ENCODE measurements at places on chromosomes 16 and 17.

GRCh38 chr16:143456-143855 is 5.0 kb upstream of the NPRL3 start:
- no peak for DNase-seq

GRCh38 chr16:88610080-88610479 is 28.3 kb upstream of the IL17C start:
- DNase-seq, result no peak

- DNase-seq, result no peak
Measured at GRCh38 chr16:31260136-31260931, 559 bp downstream of the ITGAM start.

- DNase-seq, result peak; percentile 27
Measured at GRCh38 chr17:45018848-45019711, 32.4 kb downstream of the DCAKD start.

DNA sequence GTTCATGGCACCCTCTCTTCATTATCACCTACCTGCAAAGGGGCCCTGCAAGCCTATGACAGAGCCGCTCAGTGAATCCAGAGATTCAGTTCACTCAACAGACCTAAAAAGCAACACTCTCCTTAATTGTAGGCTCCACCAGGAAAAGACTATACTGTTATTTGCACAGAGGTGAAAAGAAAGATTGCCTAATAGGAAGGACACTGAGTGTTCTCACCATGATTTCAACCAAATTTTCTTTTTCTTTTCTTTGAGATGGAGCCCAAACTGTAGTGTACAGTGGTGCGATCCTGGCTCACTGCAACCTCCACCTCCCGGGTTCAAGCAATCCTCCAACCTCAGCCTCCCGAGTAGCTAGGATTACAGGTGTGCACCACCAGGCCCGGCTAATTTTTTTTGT is 104.5 kb downstream of the PARN start:
- no peak for DNase-seq

GRCh38 chr17:7224661-7225111 is 4.9 kb downstream of the ACADVL start:
- DNase-seq, result no peak

- DNase-seq, result peak; percentile 20
Measured at GRCh38 chr16:2473999-2474876, 689 bp upstream of the TBC1D24 start.

DNA sequence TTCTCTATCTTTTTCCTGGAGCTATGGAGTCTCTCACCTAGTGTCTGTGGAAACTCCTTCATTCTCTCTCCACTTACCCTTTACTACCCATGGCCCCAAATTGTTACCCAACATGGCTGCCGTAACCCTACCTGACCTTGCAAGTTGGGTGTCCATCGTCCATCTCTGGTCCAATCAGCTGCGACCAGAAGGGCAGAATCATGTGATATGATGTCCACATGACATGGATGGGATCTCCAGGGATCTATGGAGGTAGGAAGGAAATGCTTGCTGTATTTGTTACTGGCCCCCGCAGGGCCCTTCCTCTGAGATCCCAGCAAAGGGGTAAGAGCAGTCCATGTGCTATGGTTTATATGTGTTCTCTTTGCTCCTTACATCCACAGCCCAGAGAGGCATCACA is 8.0 kb upstream of the DRC7 start:
- DNase-seq, result no peak

DNA sequence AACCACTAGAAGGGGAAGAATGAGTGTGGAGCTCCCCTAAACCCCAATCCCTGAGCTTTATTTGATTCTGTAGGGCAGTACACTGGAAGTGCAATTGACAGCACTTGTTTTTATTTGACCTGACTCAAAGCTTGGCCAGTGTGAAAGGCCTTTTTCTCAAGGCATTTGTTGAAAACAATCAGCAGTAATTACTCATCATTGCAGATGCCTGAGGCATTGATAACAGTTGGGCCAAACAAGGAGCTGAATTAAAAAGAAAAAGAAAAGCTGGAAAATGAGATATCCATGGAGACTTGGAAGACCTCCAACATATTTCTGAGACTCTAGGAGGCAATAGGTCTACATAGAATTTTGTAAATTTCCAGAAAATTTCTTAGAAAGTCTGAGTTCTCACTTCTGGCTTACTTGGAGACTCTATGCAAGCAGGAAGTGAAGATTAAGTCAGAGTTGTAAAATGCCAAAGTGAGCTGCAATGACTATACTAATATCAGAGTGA is 200.8 kb upstream of the KCNJ16 start:
- no peak for DNase-seq

DNA sequence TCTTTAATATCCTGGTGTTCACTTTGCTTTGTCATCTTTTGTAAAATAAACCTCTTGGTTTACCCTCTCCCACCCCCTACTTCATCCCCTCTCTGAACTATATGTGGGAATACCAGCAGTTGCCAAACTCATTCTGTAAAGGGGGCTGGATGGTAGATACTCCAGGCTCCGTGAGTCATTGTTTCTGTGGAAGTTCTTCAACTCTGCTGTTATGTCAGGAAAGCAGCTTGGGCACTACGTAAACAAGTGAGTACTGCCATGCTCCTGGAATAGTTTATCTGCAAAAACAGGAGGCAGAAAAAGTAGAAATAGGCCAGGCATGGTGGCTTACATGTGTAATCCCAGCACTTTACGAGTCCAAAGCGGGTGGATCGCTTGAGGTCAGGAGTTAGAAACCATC is 17.6 kb downstream of the MVP start:
- no peak for DNase-seq

- DNase-seq, result no peak
Measured at GRCh38 chr17:30337393-30337999, 3.6 kb upstream of the TMIGD1 start.

- no peak for DNase-seq
Measured at GRCh38 chr16:30875871-30876801, 17.7 kb downstream of the BCL7C start.

DNA sequence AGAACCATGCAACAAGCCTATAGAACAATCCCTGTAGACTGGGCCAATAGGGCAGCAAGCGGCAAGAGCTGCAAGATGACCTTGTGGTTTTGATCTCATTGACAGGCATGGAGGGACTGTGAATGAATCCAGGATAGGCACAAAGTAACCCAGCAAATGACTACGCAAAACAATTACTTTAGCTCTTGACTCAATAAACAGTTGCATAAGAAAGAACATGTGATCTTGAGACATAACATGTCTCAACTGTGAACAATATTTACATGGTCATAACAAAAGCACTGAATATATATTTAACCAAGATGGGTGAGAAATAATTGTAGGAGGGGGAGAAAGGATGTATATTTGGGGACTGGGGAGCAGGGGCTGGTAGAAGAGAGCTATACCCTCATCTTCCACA is 313.7 kb upstream of the CDH5 start:
- no peak for DNase-seq

- no peak for DNase-seq
Measured at GRCh38 chr16:67451704-67452435, 20.9 kb downstream of the HSD11B2 start.

GRCh38 chr17:39123627-39124026 is 27.8 kb downstream of the PLXDC1 start:
- no peak for DNase-seq

DNA sequence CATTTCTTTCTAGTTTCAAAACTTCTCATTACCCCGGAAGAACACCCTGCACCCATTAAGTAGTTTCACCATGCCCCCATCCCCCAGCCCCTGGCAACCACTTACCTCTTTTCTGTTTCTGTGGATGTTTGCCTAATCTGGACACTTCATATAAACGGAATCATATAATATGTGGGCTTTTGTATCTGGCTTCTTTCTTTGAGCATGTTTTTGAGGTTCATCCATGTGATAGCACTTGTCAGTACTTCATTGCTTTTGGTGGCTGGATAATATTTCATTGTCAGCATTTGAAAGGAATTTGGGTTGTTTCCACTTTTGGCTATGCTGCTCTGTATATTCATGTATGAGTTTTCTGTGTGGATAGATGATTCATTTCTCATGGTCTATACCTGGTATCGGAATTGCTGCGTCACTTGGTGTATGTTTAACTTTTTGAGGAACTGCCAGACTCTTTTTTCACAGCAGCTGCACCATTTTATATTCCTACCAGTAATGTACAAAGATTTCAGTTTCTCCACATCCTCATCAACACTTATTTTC is 30.0 kb upstream of the SLC5A10 start:
- DNase-seq, result no peak

- DNase-seq, result no peak
Measured at GRCh38 chr16:67404740-67405226, 11.5 kb upstream of the TPPP3 start.

DNA sequence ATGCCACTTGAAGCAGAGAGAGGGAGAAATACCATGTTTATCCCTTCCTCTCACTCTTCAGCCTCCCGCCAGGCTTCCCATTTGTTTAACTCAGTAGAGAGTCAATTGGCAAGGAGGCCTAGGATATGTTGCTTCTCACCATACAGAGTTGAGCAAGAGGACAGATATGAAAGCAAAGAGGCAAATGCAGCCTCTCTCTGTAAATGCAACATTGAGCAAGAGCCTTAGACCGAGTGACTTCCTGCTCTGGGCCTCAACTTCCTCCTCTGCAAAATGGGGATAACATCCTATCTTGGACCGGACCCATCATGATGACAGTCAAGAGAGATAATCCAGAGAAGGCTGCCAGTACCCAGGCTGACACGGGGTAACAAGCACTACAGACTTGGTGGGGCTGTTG is 36.8 kb downstream of the SOCS1 start:
- no peak for DNase-seq

DNA sequence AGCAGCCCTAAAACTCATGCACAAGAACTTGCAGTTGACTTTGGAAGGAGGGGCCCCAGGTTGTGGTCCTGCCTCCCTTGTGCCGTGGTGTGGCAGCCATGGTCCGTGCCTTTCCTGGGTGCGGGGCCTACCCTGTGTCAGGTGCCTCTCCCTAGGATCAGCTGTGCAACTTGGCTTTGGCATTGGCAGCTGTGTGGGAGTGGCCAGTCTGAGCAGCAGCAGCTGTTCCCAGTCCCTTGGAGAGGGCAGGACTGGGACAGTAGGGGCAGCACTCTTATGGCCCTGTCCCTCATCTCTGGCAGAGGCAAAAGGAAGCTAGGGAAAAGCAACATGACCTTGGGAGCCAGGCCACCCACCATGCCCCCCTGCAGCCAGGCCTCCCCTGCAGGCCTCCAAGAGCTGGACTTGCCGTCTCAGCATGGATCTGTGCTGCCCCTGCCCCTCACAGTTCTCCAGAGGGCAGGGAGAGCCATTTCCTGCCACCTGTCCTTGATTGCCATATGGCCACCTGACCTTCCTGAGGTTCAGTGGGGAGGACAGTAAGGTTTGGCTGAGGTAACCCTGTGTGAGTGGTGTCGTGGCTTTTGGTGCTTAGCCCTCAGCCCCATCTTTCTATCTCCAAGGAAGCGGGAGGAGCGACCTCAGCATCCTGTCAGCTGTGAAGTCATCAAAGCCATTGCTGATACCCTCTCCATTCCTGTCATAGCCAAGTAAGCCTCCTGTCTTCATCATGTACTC is 15.5 kb upstream of the NFATC3 start:
- no peak for DNase-seq

DNA sequence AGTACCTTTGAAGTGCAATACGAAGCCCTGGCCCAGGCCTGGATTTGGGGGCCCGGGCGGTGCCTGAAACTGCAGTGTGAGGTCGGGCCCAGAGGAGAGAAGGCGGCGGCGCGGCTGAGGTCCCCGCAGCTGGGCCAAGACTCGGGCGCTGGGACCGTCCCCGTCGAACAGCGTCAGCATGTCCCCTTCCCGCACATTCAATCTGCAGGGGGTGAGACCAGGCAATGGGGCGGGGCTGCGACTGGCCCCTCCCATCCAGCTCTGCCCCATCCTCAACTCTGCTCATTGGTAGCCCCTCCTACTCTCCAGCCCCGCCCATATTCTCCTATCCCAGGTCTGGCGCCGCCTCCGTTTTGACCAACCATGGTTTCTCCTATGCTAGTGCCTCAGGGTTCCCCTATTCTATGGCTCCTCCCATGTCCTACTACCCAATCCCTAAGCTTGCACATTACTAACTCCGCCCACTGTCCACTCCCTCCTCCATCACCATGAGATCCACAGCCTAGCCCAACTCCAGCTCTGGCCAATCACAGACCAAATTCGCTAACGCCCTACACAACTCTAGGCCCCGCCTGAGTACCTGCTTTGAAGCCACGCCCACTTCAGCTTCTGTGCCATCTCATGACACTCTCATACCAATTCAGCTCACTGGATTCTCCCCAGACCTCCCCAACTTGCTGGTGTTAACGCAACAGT is 14.4 kb upstream of the CDIPT start:
- DNase-seq, result no peak

GRCh38 chr17:81967244-81967532 is 6.2 kb upstream of the NOTUM start:
- no peak for DNase-seq

DNA sequence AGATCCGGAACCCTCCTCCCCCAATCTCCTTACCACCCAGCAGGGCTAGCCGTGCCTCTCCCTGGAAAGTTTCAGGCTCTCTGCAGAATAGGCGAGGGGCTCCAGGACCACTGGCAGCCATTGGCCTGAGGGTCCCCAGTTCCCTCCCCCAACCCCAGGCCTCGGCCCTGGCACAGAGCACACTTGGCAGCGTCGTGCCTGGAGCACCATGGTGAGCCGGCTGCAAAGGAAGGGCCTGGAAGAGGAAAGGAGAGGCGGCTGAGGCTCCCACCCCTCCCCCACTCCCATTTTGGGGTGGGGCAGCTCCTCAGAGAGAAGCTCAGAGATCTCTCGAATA is 369 bp upstream of the BTBD17 start:
- no peak for DNase-seq

DNA sequence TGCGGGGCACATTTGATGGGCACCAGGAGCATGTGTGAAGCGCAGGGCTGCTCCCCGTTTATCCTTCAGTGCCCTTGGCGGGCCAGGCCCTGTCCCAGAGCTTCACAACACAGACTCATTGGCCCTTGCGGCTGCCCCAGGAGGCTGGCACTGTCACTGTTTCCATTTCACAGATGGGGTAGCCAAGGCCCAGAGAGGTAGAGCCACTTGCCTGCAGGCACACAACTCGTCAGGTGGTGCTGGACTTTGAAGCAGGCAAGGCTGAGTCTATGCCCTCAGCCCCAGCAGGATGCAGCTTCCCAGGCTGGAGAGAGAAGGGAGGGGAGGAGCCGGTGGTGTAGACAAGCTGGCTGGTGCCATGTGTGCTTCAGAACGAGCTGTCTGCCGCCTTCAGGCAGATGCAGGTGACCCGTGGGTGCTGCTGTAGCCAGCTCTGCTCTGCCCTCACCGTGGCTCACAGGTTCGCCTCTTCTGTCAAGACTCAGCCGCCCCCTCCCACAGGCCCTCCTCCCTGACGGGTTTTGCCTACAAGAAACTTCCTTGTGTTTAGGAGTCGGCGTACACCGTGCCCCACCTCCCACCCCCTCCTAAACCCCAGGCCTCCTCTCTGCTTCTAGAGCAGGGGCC is 232.3 kb upstream of the CIBAR2 start:
- DNase-seq, result no peak

- DNase-seq, result no peak
Measured at GRCh38 chr16:79089735-79090284, 510.7 kb downstream of the MAF start.

- DNase-seq, result no peak
Measured at GRCh38 chr17:79410681-79411080, 200.2 kb downstream of the RBFOX3 start.

GRCh38 chr17:19791918-19792550 is 43.9 kb upstream of the ALDH3A1 start:
- DNase-seq, result no peak

- DNase-seq, result no peak
Measured at GRCh38 chr16:57754354-57755060, 18.9 kb downstream of the KATNB1 start.

GRCh38 chr17:76261421-76262215 is 3.5 kb upstream of the UBALD2 start:
- DNase-seq, result no peak

GRCh38 chr16:88932929-88933328 is 44.1 kb downstream of the CBFA2T3 start:
- DNase-seq, result no peak
